ENCODE measurements at places on chromosomes 6 and 20. TPM values are rescaled to one million over a fixed set of nuclear protein-coding genes. Genes with fewer than 3 reads are reported as not detected.

Gene FILIP1
- 4.3 TPM for total RNA-seq

Gene FNDC11
- 0.33 TPM for total RNA-seq

Gene FAM83B
- 8.8 TPM for total RNA-seq

Gene CTAGE9
- not detected for total RNA-seq

Gene GSTA2
- total RNA-seq = not detected

Gene EIF6
- total RNA-seq = 81.9 TPM

Gene PLA2G7
- 0.98 TPM for total RNA-seq

Gene SLC35F1
- total RNA-seq = 2.5 TPM

Gene SLC35D3
- total RNA-seq = not detected

Gene DLL1
- total RNA-seq = 3.8 TPM

Gene TMEM14B
- 76.4 TPM for total RNA-seq

Gene CRIP3
- total RNA-seq = 1.9 TPM

Gene FAM8A1
- 39.4 TPM for total RNA-seq

Gene PRSS16
- 31.0 TPM for total RNA-seq

Gene EPHA7
- total RNA-seq = 1.8 TPM

Gene EYA2
- 19.2 TPM for total RNA-seq

Gene SCRT2
- total RNA-seq = not detected

Gene HLA-DRA
- 237 TPM for total RNA-seq

Gene SLA2
- 1.6 TPM for total RNA-seq

Gene NFS1
- 36.1 TPM for total RNA-seq

Gene KAT14
- total RNA-seq = 17.4 TPM

Gene SAMHD1
- total RNA-seq = 146 TPM

Gene SIGLEC1
- total RNA-seq = 6.9 TPM

Gene ZSCAN23
- 5.6 TPM for total RNA-seq

Gene HLA-DQB2
- total RNA-seq = 1.3 TPM

Gene SRC
- total RNA-seq = 25.6 TPM

Gene CCN5
- 39.0 TPM for total RNA-seq

Gene SLC16A10
- 5.4 TPM for total RNA-seq

Gene TREML1
- total RNA-seq = 0.64 TPM

Gene GPSM3
- total RNA-seq = 11.3 TPM
